ENCODE measurements at places on chromosomes 6 and 20. TPM values are rescaled to one million over a fixed set of nuclear protein-coding genes. Genes with fewer than 3 reads are reported as not detected.
A peak's percentile ranks its signal among the peaks of the same experiment; 100 is the strongest.

The FNDC1 gene
- total RNA-seq, result 2.5 TPM

GRCh38 chr20:8124639-8125038, 7.4 kb upstream of the PLCB1 start:
- no peak for DNase-seq

- DNase-seq, result peak; percentile 94
Observed at GRCh38 chr20:32652739-32653526, 20.8 kb downstream of the C20orf203 start.

GRCh38 chr6:22399693-22400092, 102.9 kb upstream of the PRL start:
- no peak for DNase-seq

GRCh38 chr6:144019929-144020328, 11.9 kb upstream of the PLAGL1 start:
- DNase-seq, result no peak

DNA sequence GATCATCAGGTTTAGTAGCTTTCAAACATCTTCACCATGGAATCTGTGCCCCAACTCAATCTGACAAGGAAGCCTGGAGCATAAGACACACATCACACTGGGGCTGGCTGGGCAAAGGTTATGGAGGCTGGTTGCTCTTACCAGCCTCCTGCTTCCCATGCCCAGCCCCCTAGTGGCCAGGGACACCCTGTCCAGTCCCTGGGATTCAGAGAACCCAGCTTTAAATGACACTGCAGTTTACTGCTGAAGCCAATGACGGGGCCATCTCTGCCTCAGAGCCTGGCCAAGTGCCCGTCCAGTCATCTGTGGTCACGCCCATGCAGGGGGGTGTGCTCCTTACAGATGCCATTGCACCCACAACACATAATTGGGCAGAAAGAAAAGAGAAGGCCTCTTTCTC, 272.9 kb downstream of the SMOC2 start:
- no peak for DNase-seq

GRCh38 chr6:4350567-4351519, 215.5 kb upstream of the ECI2 start:
- DNase-seq, result no peak

The PDE7B gene
- total RNA-seq, result 6.9 TPM

GRCh38 chr6:108872141-108872557, 23.9 kb downstream of the ARMC2 start:
- no peak for DNase-seq

DNA sequence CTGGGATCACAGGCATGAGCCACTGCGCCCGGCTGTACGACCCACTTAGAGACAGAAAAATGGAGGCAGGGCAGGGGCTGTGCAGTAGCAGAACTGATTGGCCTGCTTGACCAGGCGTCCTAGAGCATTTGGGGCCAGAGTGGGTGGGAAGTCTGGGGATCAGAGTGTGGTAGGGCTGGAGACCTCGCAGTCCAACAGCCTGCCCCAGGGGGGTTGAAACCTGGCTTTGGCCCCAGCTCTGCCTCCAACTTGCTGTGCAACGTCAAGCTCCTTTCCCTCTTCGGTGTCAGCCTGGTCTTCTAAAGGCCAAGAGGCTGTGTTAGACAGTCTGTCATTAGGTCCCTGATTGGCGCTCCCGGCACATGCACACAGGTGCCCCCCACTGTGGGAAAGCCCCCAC, 15.3 kb upstream of the SPDEF start:
- DNase-seq, result no peak

The CTAGE9 gene
- not detected for total RNA-seq

- DNase-seq, result no peak
Observed at GRCh38 chr6:107714104-107714503, 110.0 kb downstream of the SCML4 start.

The LAMA4 gene
- 150 TPM for total RNA-seq

The SIRPB1 gene
- total RNA-seq, result 3.1 TPM

- peak; percentile 81 for DNase-seq
Observed at GRCh38 chr6:57262488-57262887, 40.4 kb upstream of the RAB23 start.

DNA sequence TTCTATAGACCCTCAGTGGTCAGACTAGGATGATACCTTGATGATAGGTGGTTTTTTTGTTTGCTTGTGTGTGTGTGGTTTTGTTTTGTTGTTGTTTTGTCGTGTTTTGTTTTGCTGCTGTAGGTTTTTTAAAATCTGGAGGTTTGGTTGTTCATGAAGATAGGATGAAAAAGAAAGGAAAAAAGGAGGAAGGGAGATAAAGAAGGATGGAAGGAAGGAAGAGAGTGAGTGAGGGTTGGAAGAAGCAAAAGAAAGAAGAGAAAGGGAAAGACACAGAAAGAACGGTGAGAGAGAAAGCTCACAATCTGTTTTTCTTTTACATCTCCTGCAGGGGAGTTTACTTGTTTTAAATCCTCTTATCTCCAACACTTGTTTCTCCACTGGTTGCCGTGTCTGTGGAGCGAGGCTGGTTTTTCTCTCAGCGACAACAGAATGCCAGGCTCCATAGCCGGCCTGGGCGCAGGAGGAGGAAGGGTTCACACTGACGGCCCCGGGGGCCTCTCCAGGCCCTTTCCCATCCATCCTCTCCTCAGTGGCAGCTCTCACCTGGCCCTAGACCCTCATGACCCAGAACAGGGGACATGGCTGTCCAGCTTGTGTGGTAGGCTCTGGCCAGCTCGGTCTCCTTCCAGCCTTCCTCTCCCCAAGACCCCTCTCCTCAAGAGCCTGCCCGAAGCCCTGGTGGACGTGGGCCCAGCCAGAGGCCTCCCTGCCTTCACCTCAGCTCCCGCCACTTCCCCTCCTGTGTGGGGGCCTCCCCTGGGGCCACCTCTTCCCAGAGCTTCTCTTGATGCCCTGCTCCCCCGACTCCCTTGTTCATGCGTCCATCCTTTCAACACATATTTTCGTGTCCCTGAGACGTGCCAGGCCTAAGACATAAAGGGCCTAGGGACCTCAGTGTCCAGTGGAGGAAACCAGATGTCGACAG, 168.4 kb downstream of the VEGFA start:
- DNase-seq, result peak; percentile 64

DNA sequence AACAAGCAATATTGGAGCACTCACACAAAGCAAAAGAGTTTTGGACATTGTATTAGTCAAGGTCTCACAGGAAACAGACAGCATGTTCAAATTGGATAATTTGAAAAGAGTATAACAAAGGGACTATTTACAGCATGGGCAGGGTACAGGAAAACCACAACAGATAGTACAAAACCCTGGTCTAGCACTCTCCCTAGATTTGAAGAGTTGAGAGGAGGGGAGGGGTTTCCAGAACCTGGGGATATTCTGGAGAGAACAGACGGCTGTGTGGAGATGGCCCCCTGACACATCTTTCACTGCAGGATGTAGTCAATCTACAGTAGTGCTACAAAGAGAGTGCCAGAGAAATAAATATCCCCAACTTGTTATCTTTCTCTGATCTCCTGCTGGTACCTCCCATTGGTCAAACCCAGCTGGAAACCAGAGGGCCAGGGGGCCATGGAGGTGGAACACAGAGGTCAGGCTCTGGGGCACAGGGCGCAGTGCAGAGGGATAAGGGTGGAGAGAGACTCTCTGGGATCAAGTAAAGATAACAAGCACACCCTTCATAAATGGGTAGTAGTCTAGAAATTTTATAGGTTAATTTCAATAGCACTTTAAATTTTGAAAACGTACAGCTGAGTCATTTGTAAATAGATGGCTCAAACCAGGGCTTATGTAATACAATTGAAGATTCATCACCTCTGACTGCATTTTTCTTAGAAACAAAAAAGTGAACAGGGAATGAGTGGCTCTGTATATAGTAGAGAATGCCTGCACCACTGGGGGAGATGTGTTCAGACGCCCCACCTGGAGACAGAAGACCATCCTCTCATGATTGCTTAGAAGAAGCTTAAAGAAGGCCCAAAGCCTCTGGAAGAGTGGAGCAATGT, 25.7 kb downstream of the RCAN2 start:
- no peak for DNase-seq

- DNase-seq, result no peak
Observed at GRCh38 chr6:42255050-42255449, 37.4 kb upstream of the MRPS10 start.

GRCh38 chr20:23106271-23106851, 20.2 kb upstream of the CD93 start:
- DNase-seq, result no peak

The PROKR2 gene
- not detected for total RNA-seq

The SLC17A3 gene
- not detected for total RNA-seq

- DNase-seq, result no peak
Observed at GRCh38 chr6:11272491-11273192, 40.2 kb upstream of the NEDD9 start.

The ID4 gene
- 111 TPM for total RNA-seq

The MYL9 gene
- 2,086 TPM for total RNA-seq

The SLC13A3 gene
- 5.1 TPM for total RNA-seq

DNA sequence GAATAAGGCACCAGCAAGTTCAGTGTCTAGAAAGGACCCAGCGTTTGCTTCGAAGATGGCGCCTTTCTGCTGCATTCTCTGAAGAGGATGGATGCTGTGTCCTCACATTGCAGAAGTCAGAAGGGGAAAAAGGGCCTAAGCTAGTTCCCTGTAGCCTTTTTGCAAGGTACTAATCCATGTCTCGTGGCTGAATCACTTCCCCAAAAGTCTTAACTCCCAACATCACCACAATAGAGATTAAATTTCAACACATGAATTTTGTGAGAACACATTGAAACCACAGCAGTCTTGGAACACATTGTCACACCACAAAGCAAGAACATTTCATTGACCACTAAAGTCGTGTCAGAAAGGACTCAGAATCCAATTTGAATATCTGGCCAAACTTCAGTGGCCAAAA, 42.1 kb downstream of the KLHL31 start:
- no peak for DNase-seq

DNA sequence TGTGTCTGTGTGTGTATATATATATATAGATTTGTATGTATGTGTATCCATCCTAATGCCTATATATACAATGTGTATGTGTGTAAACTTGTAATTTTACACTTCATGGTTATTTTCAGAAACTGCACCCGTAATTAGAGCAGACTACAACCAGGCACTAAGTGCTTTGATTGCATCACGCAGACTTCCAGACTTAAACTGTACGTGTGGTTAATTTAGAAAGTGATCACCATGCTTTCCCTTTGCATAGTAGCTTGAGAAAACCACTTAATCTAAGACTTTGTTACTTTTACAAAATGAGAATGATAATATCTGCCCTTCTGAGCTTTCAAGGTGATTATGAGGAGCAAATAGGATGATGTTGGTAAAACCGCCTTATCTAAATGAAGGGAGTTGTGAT, 50.1 kb upstream of the E2F3 start:
- no peak for DNase-seq

DNA sequence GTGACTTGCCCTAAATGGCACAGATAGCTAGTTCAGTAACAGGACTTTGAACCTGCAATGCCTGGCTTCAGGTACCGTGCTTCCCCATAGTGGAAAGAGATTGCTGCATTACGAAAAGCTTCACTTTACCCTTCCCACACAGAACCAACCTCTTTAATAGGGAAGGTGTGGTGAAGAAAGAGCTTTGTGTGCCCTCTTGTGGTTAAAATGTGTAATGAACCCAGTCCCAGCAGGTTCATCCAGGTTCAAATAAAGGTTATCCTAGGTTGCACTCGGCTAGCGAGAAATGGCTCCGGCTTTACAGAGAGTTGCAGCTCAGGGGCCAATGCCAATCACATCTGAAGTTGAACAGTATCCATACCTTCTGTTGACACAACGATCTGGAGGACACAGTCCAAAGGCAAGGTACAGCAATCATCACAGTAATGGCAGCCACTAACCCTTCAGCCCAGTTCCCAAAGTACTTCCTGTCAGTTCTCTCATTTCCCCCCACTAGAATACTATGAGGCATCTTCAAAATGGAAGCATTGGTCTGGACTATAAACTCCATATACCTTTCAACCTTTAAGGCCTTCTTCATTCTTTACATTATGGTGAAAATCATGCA, 3.0 kb downstream of the DEFB115 start:
- no peak for DNase-seq

DNA sequence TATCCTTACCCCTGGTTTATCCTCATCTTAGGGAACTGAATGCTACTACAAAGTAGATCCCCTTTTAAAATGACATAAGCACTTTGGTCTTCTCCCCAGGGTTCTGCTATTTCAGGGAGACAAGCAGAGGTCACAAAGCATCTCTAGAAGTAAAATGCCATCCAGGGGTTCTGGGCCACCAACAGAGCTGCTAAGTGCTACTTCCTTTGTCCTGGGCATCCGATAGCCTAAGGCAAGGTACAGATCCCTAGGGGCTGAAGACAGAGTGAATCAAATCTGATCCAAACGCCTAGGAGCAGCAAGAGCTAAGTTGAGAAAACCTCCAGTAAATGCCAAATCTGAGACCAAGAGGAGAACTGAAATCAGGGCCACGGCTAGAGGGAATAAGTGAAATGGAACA, 161.2 kb downstream of the PTPRT start:
- DNase-seq, result no peak

GRCh38 chr6:42378536-42378935, 73.2 kb downstream of the TRERF1 start:
- no peak for DNase-seq

DNA sequence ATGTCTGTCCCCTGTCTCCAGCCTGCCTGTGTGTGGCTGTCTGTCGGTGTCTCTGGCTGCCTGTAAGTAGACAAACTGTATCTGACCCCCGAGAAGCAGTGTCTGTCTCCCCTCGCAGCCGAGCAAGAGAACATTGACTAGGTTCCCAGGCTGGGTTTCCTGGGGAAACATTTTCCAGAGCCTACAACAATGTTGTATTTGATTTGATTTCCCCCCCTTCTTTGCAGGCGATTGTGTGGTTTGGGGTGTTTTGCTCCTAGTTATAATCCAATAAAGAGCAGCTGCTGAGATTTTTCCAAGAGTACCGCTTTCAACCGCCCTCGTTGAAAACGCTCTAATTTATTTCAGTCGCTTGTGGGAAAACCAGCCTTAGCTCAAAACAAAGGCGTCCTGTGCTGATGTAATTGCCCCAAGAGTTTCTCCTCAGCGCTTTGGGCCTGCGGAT, 92.6 kb downstream of the CDC5L start:
- no peak for DNase-seq

DNA sequence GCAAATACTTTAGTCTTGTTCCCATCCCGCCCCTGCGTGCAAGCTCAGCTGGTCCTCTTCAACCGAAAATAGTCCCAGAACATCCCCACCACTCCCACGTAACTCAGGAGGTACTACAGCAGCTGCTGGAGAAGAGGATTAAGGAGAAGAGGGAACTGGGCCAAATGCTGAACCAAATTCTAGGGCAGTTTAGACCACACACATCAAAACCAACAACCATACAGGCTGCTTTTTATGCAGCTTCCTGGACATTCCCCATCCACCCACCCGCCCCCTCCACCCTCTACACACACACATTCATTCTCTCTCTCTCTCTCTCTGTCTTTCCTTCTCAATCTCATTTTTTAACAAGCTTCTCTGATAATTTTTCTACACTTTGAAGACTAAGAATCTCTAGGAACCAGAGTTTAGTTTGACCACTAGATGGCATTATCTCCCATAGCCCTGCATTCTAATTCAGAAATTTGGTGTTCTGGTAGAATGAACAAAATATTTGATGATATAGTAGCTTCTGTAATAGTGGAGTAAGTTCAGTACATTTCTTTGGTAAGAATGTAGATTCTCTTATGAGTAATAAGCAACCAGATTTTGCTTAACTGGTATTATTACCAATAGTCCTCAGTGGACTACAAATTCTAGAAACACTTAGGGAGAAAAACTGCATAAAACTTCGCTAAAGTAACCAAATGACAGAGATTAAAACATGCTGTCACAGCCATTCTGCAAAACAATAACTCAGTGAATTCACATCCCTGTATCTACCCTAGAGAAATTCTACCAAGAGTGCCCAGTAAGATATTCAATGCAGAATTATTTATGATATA, 52.1 kb upstream of the BEND6 start:
- DNase-seq, result no peak

All from aorta (tissue), 5 donors.